ENCODE measurements at places on chromosomes 2 and 18.

DNA sequence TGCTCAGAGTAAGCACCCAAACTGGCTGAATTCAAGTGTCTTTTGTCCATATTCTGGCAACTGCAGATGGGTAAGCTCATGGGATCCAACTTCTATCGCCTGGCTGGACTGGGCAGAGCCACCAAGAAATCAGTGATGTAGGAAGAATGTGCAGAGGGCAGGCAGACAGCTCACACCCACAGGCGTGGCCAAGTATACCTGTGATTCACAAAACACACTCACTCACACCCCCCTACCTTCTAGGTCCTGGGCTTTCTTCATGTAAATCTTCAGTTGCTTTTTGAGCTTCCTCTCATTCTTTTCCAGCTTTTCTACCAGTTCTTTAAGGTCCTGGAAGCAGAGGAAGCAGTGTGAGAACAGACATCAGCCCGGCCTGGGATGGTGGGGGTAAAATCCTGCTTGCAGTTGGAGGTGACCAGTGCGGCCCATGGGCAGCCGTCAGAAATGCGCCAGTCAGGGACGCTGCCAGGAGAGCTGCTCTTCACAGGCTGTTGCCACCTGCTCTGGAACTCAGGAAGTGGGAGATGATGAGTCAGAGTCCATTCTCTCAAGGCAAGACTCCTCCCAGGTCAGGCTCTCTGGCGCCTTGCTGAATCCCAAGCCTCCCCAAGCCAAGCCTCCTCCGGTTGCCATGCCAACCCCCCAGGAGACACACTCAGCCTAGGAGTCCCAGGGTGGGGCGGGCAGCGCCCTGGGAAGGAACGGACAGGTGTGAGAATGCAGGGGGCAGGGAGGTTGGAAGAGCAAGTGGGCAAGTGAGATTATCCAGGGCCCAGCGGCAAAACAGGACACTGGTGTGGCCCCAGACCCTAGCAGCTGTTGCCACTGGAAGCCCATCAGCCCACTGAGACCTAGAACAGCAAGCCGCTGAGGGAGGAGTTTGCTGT, 36.2 kb upstream of the ACAA2 start:
- DNase-seq, result no peak

GRCh38 chr2:9071032-9071431, 67.5 kb upstream of the MBOAT2 start:
- DNase-seq, result no peak

DNA sequence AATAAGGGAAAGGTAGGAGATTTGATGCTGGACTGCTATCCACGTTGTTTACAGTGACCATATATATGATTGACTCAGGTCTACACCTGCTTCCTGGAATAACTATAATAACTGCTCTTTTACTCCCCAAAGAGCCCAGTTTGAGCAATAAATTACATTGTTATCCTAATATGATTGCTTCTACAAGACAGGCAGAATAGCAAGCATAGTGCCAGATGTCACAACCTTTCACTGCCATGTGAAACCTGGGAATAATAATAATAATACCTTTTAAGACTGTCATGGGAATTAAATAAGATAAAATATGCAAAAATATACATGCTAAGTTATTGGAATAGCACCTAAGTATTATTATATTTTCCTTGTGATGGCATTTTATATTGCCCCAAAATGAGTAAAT, 298.7 kb downstream of the GALNT13 start:
- DNase-seq, result no peak

GRCh38 chr18:66575263-66575662, 28.6 kb downstream of the CDH19 start:
- DNase-seq, result no peak

DNA sequence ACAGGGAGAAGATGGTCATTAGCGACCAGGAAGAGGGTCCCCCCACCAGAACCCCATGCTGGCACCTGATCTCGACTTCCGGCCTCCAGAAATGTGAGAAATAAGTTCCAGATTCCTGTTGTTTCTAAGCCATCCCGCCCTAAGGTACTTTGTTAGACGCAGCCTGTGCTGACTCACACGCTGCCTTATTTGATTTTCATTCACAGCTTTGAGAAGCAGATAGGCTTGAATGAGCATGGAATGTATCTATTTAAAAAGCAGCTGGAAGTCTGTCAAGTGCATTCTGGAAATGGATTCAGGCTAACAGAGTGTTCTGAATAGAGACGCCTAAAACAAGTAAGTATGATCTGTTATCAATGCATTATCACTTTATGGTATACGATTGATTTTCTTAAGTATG, 8.3 kb upstream of the IL1R2 start:
- DNase-seq, result no peak

DNA sequence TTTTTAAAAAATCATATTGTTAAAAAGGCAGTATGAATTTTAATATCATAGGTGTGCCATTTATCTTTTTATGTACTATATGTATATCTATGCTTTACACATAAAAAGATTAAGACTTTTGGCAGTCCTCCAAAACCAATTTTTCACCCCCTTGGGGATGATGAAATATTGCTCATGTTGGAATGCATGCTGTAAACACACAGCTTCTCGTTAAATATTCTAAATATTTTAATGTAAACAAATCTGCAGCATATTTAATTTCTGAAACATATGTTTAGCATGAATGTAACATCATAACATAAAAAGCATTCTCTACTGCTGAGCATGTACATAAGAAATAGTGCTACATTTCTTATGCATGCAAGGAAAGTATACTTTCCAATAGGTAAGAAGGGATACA, 484.3 kb upstream of the LRATD1 start:
- no peak for DNase-seq

GRCh38 chr18:51082571-51083267, 52.7 kb downstream of the SMAD4 start:
- DNase-seq, result no peak

DNA sequence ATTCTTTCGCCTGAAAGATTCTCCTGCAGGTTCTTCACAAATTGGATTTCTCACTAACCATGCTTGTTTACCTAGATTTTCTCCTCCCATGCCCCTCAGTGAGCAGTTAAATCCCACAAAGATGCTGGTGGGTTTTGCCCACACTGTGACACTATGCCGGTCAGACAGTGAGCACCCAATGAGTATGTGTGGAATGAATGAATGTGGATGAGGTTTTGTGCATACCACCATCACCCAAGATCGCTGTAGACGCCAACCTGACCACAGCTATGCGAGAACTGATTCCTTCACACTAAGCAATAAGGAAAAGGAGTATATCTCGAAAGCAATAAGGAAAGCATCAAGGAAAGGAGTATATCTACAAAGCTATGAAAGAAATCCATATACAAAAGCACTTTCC, 116.7 kb downstream of the PID1 start:
- DNase-seq, result no peak

DNA sequence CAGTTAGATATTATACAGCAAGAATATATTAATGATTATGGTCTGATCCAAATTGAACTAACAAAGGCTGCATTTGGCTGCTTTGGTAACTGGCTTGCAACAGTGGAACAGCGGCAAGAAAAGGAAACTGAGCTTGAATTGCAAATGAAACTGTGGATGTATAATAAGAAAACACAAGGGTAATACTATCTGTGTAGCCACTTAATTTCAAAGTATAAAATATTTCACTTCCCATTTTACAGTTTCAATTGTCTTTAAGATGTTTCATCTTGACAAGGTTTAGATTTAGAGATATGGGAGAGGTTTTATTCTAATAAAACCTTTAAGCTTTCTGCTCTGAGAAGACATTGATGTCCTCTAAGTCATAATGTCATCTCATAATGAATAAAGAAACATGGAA, 23.8 kb downstream of the WDR75 start:
- DNase-seq, result no peak

- no peak for DNase-seq
These were observed 191.3 kb upstream of the SMAD2 start for GRCh38 chr18:48121752-48122151.

GRCh38 chr2:10300997-10301940, 1.4 kb upstream of the HPCAL1 start:
- DNase-seq, result no peak

GRCh38 chr2:47043142-47043890, 111.8 kb downstream of the STPG4 start:
- no peak for DNase-seq

DNA sequence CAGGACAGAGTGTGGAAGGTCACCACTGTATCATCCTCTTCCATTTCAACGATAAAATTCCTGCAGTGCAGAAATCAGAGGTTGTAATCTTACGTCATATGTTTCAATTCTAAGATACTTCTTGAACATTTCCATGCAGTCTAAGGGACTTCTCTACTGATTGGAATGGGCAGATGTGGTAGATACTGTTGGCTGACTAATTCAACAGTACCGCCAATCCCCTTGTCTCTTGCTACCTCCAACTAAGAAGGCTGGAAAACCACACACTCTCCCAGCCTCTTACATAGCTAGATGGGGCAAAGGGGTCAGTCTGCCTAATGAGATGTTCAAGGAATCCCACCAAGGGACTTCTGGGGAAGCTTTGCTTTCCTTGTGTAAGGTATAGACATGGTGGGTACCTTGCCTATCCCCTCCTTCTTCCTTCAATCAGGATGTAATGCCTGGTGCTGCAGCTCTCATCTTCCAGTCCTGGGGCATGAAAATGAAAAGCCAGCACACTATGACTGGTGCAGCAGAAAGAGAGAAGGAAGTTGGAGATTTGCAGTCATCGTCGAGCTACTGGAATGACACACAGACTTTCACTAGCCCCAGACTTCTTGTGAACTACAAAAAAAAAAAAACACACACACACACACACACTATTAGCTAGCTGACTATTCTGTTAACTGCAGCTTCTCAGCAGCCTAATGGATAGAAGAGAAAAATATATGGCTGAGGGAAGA, 84.1 kb downstream of the ALPK2 start:
- DNase-seq, result no peak

DNA sequence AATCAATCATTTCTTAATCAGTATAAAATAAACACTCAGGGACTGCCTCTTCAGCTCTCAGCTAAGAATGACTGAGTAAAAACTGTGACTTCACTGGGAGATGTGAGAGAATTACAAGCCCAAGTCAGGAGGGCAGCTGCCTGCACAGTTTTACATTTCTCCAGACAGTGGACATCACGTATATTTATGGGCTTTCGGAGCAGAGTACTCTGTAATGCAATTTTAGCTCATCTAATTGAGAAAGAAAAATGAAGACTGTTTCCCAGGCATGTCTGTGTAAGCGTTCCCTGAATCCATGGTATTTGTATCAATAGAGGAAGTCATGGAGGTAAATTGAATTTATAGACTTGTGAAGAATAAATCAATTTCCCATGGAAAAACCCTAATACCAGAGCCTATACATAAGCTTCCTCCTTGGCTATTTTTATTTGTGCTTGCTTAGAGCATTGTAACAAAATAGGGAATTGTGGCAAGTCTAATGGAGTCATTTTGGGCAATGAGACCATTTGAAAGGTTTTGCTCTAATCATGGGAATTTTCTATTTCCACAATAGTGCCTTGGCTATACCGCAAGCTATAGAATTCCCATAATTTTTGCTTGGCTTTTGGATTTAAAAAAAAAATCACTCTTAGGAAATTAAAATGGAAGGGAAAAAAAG, 87.2 kb downstream of the SLC5A7 start:
- DNase-seq, result no peak

GRCh38 chr2:69643602-69644505, at the start of gene AAK1:
TSS of gene AAK1 (minus strand) at chr2:69643739. CDS start at chr2:69643040, 699 bp downstream.
- DNase-seq, result peak; percentile 76

GRCh38 chr2:151842830-151843690, 14.8 kb upstream of the ARL5A start:
- no peak for DNase-seq

- DNase-seq, result no peak
These were observed 68.7 kb upstream of the ACSL3 start for GRCh38 chr2:222792001-222792611.

- no peak for DNase-seq
These were observed 145.0 kb upstream of the HDAC4 start for GRCh38 chr2:239545741-239546392.

DNA sequence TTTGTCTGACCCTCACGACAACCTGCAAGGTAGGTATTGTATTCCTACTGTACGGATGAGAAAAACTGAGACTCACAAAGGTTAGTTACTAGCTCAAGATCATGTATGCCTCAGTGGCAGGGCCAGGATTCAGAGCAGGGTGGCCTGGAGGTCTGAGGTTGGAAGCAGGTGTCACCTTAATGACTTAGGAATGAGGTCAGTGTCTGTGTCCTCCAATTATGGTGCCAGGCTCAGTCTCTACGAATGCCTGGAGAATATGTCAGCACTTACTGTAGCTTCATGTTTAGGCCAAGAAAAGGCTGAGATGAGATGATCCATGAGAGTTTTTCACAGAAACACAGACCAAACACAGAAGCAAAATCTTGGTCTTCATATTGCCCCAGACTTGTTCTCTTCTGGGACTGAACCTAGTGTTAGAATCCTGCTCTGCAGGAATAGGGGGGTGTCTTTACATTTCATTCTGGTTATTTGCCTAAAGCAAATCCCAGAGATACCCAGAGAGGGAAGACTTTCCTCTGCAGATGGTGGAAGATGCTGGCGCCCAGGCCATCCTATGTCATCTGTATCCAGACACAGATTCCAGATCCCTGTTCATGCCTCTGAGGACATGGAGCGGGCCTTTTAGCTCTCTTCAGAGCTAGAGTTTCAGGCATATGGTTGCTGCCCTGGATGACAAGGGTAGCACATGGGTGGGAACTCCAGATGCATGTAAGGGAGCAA, 16.3 kb upstream of the RAB10 start:
- DNase-seq, result no peak

GRCh38 chr2:172674034-172674967, 61.3 kb upstream of the RAPGEF4 start:
- no peak for DNase-seq

DNA sequence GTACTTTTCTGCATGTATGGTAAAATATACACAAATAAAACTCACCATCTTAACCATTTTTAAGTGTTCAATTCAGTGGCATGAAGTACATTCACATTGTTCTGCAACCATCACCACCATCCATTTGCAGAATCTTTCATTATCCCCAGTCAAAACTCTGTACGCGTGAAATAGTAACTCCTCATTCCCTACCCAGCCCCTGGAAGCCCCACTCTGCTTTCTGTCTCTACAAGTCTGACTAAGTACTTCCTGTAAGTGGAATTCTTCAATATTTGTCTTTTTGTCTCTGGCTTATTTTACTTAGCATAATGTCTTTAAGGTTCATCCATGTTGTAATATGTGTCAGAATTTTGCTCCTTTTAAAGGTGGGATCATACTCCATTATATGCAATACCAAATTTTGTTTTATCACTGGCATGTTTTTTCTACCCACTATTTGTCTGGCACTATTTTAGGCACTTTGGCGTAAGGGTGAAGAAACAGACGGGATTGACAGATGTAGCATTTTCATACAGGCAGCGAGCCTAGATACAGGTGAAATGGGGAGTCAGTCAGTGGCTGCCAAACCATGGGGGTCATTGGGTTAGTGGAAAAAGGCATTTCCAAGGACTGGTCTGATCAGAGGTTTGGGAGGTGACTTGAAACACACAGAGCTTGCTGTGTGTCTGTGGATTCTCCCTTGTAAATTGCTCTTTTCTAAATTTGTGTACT, 163.2 kb upstream of the MYCN start:
- DNase-seq, result no peak

GRCh38 chr2:105406221-105406620, 7.4 kb upstream of the FHL2 start:
- DNase-seq, result no peak

DNA sequence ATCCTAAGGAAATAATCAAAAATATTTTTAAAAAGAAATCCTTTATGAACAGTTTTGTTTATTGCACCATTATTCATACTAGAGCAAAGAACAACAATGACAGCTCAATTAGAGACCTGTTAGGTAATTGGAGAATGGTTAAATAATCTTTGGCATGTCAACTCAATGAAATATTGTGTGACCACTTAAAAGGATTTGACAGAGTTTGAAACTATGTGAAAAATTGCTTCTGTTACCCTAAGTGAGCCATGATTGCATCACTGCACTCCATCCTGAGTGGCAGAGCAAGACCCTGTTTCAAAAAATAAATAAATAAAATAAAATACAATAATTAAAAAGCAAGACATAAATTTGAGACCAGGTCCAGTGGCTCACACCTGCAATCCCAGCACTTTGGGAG, 66.1 kb upstream of the ATP8B1 start:
- DNase-seq, result no peak
